ENCODE measurements at places on chromosomes 6 and 20. TPM values are rescaled to one million over a fixed set of nuclear protein-coding genes. Genes with fewer than 3 reads are reported as not detected.

DNA sequence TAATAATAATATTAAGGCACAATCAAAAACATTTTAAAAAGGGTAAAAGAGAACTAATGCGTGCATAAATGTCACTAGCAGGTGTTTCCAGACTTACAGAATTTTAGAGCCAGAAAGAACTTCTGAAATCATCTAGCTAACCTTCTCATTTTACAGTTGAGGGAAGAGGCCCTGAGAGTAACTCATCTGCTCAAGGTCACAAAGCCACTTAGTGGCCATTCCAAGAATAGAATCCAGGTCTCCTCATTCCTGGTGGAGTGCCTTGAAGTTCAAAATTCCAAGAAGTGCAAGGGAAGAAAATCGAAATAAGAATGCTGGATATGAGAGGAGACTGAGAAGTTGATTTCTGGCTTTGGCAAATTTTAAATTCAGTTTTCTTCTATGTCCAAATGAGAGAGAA lies 3.2 kb upstream of the KIAA0408 start:
- no peak for DNase-seq

- DNase-seq: no peak
These were observed 14.2 kb downstream of the SLC52A3 start for GRCh38 chr20:753897-754635.

- no peak for DNase-seq
These were observed 19.1 kb downstream of the ANKS1A start for GRCh38 chr6:34908194-34908593.

The TREM1 gene
- polyA plus RNA-seq: 1.9 TPM

Data from thymus (tissue), 14 donors.